ENCODE measurements at places on chromosomes 6 and 20.
A peak's percentile ranks its signal among the peaks of the same experiment; 100 is the strongest.

DNA sequence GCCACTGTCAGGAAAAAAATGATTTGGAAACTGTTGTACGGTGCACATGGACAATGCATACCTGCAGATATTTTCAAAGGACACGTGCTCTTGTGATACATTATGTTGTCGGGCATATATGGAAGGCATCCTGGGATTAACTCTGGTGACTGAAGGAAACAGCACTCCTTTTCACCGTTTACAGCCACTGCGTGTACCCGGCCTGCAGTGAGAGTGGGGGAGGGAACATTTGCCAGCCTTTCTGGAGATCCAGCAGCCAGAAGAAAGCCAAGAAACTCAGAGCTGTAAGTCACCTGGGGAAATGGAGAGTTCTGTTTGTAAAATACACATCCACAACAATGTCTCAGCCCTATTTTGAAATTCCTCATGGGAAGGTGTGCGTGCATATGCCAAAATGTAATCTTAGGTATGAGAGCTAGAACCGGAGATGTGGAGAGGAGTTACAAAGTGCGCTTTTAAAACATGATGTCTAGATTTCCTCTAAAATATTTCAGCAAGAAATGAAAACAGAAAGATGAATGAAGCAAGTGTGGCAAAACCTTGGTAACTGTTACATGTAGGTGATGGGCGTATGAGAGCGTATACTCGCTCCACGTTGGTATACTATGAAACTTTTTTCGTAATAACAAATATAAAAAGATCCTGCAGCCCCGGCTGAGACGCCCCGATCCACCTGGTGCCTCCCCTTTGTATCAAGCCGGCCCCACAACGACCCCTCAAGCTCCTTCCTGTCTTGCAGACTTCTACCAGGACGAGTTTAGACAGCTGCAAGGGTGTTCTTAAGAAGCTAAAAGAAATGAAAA is 8.6 kb upstream of the FOXF2 start:
- no peak for DNase-seq

DNA sequence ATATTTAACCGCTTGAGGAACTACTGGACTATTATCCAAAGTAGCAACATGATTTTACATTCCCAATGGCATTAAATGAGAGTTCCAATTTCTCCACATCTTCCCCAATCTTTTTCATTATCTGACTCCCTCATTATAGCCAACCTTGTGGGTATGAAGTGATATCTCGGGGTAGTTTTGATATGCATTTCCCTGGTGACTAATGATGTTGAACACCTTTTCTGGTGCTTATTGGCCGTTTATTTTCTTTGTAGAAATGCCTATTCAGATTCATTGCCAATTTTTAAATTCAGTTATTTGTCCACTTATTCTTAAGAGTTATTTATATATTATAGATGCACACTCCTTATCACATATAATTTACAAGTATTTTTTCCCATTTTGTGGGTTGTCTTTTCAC is 129.0 kb downstream of the MMS22L start:
- DNase-seq = no peak

GRCh38 chr6:133768656-133769295 is 120.1 kb upstream of the TCF21 start:
- DNase-seq = no peak

DNA sequence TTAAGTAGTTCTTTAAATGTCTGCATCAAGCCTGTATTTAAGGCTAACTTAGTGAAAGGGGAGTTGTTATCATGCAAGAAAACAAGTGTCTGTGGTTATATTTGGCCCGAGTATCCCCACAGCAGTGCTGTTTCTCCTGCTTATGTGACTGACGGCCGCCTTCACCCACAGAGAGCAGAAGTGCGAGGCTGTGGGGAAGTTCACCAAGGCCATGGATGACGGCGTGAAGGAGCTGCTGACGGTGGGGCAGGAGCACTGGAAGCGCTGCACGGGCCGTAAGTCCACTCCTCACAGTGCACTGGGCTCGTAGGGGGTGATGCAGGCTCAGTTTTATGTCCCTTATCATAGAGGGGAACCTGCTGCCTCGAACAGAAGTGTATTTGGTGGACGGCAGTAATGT is 53.2 kb upstream of the SYNJ2 start:
- no peak for DNase-seq

- peak; percentile 11 for DNase-seq
Observed at GRCh38 chr6:99151634-99152346, 197.7 kb downstream of the FAXC start.

- no peak for DNase-seq
Observed at GRCh38 chr6:2192976-2193375, 52.4 kb downstream of the GMDS start.

GRCh38 chr6:21201637-21202350 is 391.8 kb upstream of the SOX4 start:
- no peak for DNase-seq

DNA sequence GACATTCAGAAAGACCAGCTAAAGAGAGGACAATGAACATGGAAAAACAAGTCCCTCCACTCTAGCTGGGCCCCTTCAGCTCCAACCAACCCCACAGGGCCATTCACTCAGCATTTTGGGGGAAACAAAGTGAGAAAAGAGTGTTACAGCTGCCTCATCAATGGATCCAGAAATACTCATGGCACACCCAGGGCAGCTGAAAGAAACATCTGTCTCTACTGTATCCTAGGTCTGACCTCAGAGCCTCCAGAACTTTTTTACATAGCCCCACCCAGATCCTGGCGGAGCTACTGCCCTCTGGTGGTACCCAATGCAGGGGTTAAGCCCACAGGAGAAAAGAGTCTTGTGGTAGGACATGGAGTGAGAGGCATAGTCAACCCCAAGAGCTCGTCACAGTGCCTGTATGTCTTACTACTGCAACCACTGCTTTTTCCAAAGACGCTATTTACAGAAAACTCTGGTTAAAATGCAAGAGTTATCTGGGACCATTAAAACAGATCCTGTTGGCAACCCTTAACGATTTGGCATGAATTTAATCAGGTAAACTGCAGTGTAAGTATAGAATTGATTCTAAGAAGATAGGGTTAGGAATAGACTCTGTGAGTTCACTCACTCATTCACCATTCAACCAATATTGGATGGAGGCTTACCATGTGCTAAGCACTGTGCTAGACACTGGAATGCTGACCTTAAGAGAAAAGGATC is 37.4 kb upstream of the FAM83C start:
- peak; percentile 50 for DNase-seq

DNA sequence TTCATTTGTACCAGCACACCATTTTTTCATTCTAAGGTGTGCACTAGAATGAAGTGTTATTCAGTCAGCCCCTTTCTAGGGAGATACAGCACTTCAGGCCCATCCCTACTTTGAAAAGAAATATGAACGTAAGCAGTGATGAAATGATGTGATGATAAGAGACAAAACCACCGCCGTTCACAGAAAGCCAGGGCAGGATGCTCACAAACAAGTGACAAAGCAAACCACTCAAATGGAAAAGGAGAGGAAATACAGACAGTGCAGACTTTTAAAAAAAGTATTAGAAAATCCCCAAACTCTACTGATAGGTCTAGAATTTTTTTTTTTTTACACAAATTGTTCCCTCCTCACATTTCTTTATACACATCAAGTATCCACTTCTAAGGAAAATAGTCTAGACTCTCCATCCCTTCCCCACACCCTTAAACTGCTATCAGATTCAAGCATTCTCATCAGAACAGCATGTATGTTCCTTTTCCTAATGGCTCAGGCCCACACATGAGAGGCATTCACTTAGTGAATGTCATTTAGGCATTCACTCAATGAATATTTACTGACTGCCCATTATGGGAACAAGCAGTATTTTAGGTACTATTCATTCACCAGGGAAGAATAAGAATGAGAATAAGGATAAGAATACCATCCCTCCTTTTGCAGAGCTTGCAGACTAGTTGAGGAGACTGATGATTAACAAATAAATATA is 243.5 kb downstream of the GMPR start:
- DNase-seq = no peak

GRCh38 chr6:99330159-99330558 is 19.3 kb downstream of the FAXC start:
- peak; percentile 60 for DNase-seq

DNA sequence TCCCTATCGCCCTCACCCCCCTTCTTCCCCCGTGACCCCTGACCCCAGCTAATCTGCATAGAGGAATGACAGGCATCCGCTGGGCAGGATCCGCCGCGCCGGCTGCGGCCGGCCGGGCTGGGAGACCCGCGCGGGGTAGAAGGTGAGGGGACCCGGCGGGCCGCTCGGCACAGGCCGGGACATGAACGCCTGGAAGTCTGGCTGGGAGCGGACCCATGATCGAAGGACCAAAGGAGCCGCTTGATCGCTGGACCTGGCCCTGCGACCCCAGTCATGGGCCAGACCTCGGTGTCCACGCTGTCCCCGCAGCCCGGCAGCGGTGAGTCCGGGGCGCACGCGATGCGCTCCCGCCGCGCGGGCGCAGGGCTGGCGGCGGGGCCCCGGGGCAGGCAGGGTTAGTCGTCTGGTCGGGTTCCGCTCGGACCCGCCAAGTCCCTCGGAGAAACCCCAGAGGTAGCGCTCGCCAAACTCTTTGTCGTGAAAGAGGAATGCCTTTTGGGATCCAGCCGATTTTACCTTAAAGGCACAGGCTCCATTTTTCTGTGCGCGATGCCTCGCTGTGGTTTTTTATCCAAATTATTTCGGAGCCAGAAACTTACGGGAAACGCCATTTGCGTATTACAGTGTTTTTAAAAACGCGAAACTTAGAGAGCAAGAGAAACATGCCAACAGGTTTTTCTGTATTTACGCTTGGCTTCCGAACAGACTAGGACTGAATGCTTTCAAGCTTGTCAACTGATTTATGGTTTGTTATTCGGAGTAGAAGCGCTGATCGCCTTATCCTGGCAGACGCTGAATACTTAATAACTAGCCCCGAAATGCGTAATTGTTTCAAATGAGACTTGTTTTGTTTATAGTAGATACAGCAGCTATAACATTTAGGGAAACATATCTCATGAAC is at the start of gene PHACTR2:
TSS of gene PHACTR2 (plus strand) at position 75 of the 901 bp plus-strand sequence. CDS start at position 274, 199 bp downstream.
- DNase-seq = peak; percentile 50

DNA sequence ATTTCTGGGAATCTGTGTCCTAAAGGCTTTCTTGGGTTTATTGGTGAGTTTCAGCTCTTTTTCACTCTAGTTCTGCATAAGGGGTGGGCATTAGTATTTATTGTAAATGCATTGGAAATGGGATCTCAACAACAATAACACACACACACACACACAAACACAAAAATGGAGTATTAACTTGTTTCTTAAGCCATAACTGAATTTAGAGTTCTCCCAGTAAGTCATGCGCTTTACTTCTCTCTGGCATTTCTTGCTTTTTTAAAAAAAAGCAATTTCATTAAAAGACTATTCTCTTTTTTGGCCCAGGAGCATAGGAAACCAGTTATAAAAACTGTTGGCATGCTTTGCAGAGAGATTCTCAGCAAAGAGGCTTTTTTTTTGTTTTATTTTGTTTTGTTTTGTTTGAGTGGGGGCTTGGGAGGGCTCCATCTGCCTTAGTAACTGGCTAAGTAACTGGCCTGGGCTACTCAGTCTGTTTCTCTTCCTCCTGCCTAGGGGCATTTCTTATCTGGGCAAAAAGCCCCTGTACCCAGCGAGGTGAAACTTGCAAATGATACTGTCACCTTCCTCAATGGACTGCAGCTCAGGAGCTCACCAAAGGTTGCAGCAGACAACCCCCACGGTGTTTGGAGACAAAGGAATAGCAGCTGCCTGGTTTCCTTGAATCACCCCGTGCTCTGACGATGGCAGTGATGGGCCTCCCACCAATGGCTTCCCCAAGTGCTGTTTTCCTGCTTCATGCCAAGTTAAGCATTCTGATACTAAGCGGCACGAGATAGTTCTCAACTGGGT is 128.5 kb downstream of the BCAS1 start:
- no peak for DNase-seq

DNA sequence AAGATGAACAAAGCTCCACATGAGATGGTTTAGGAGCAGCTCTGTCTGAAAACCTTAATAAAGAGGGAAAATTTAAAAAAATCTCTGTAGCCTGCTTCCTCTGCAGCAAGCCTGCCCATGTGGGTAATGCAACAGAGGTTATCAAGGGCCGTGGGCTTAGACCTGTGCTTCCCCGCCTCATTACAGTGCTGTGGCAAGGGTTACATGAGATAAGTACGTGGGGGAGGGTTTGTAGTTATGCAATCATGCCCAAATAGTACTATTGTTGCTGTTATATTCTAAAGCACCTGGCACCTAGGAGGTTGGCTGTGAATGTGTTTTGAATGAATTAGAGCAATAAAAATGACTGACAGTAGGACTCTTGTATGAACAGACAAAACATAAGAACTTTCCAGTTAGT is 68.3 kb downstream of the PKHD1 start:
- DNase-seq = no peak

DNA sequence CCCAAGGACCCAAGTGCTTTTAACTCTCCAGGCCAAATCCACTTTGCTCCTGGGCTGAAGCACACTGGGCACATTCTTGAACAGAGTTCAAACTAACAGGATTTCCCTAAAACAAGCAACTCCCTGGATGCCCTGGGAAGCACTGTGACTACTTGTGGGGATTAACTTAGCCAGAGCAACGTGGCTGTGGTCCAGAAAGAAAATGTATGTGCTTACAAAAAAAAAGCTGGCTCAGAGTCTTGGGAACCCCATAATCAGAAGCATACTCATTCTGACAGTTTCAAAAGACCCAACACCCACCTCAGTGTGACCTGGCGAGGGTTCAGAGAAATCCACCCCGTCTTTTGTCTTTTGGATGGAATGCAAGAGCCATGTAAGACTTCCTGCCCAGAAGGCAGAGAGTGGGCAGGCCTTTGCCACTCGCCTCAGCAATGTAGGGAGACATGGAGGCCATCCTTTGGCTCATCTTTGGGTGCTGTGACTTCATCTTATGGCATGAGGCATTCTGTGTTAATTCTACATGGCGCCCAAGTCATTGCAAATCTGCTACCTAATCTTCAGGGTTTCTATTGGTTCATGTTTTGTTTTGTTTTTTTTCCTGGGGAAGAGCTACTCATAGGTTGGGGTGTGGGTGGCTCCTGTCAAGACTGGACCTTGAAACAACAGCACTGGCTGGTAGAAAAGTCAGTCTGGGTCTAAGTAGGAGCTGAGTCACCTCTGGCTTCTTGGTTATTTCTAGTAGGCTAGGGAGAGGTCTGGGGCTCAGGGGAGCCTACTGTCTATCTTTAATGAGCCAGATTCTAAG is 248.6 kb upstream of the SUPT3H start:
- no peak for DNase-seq

- DNase-seq = no peak
Observed at GRCh38 chr6:170276369-170277057, 14.4 kb downstream of the DLL1 start.

GRCh38 chr6:136249336-136249735 is 775 bp downstream of the MTFR2 start:
- no peak for DNase-seq

DNA sequence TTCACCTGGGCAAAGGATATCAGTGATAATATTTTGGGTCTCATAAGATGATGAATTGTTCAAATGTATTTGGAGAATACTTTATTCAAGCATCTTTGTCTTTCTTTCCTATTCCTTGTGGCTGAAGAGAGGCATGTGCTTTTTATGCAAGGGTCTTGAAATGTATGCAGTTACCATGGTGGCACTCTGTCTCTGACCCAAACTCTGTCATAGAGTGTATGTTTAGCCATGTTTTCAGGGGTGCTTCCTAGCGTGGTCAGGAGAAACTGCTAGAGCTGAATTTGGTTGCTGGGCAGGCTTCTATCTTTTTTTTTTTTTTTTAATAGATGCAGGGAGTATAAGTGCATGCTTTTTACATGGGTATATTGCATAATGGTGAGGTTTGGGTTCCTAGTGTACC is 15.4 kb downstream of the UST start:
- DNase-seq = no peak

Data from stimulated activated CD4-positive, alpha-beta T cell treated with anti-CD3 and anti-CD28 coated beads, TNF-alpha, amount 100 ng/mL, for 48 hours (primary cell).